Hematopoietic multipotent progenitor cell treated with erythropoietin and hydrocortisone succinate and interleukin-3 and kit ligand, for 6 days (in vitro differentiated cells): ENCODE measurements at places on chromosomes 4 and X.

DNA sequence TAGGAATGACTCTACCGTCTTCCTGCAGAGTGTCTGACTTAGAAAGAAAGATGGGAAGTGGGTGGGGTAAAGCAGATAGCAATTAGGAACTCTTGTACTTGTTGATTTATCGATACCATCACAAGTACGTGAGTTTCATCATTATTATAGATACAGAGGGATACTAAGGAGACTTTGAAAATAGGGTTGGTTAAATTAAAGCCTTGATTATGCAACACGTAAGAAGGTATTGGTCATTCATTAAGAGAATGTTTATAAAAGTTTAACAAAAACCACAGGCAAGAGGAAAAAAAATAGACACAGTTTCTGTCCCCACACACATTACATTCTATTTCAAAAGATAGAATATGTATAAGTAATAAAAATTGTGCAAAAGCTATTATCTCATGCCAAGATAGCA, 65.9 kb upstream of the UGT2B7 start:
- DNase-seq = peak; percentile 11

DNA sequence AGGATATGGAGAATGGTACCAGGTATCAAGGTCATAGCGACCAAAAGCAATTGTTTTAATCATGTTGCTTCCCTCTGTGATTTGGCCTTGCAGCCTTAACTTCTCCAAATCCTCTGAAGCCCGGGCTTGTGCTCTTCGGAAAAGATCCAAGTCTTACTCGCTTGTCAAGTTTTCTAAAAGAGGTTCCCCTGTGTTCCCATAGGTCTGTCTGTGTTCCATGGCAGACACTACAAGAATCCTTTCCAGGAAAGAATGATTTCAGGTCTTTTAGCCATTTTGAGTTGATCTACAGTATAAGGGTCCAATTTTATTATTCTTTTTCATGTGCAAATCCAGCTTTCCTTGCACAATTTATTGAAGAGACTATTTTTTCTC, 710.6 kb upstream of the DIAPH2 start:
- no peak for DNase-seq

GRCh38 chr4:156634612-156635011, 337.0 kb downstream of the PDGFC start:
- DNase-seq = no peak

DNA sequence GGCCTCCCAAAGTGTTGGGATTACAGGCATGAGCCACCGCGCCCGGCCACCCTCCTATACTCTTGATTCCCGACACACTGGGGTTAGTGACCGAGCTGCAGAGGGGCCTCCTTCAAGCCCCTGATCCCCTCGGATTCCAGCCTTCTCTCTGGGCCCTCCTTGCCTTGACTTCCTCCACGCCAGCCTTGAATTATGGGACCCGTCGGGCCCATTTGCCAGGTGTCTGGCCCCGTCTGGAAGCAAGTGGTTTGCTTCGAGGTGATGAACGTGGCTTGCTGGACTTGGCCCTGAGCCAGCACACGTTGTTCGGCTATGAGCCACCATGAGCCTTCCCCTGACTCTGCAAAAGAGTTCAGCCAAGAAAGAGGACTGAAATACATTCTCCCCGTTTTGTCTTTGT, 37.4 kb upstream of the GRPEL1 start:
- DNase-seq = no peak

- DNase-seq = no peak
These were observed 410.9 kb downstream of the PCDH10 start for GRCh38 chr4:133559987-133560386.

DNA sequence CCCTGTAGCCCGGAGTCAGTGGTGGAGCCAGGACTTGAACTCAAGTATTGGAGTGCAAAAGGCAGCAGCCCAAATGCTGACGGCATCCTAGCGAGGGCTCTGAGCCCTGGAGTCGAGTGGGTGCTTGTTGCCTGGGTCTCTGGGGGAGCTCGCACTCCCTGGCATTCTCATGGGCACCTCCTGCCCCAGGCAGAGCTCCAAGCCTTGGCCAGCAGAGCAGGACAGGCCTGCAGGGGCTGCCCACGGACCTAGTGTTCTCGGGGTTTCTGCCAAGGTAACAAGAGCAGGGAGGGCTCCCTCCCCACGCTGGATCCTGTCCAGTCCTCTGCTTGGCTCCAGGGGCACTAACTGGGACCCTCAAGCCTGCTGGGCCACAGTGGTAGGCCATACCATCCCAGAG, 17.6 kb upstream of the WFS1 start:
- DNase-seq = no peak

DNA sequence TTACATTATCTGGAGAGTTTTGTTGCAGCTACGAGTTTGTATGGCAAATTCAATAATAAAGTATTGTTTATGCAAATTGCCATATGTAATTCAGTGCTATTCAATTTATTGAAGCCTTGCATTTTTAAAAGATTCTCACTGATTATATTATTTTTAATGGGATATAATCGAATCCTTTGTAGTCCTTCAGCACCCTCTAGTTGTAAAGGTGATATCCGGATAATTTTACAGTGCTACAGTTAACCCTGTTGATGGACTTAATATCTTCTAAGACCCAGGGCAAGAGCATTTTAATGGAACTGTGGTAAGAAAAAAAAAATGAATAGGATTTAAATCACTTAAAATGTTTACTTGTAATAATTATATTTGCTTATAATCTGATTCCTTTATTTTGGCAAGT, 48.5 kb upstream of the GRIA2 start:
- peak; percentile 3 for DNase-seq

GRCh38 chr4:166363198-166363597, 490.2 kb downstream of the TLL1 start:
- no peak for DNase-seq

GRCh38 chr4:56531149-56531770, 25.7 kb downstream of the ARL9 start:
- peak; percentile 27 for DNase-seq

DNA sequence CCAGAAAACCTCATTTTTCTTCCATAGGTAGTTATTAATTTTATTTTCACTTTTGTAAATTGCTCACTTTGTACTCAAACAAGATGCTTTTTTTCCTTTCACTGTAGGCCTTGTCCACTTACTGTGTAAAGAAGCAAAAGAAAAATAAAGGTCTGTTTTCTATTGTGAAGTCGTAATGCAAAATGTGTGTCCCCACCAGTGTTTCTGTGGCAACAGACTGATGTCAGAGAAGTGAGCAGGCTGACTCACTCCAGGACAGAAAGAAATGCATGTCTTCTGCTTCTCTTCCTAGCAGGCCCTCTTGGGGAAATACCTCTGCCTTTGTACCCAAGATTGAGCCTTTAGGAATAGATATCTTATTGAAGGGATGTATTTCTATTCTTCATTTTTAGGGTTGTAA, 30.3 kb downstream of the INPP4B start:
- peak; percentile 57 for DNase-seq

DNA sequence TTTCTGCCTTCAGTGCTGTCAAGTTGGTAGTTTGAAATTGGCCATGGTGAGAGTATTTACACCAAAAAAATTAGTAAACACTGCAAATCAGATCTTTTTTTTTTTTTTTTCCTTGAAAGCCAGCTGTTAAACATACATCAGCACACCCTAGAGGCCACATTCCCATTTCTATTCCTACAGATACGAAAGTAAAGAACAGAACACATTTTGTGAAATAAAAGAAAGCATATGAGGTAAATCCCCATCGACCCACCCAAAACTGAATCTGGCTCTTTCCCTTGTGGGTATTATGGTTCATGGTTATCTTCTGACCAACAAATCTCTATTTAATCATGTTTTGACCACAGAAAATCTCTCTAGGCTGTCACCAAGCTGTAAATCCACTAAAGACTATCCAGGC, 41.8 kb upstream of the AP1AR start:
- peak; percentile 16 for DNase-seq

- DNase-seq = no peak
These were observed 26.9 kb downstream of the HTRA3 start for GRCh38 chr4:8296491-8296890.

DNA sequence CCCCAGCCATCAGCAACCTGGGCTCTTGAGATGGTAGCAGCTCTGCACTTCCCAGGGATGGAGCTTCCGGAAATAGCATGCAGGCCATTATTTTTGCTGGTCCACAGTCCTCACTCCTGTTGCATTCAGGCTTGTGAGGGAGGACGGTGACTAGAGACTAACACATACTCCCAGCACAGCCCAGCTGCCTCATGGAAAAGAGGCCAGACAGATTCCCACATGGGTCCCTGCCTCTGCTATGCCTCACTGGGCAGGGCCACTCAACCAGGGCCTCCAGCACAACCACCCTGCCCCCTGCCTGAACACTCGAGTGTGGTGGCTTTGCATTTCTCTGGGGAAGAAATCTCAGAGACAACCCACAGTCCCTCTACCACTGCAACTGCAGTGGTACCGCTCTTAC, 1195.1 kb downstream of the PCDH18 start:
- DNase-seq = no peak

GRCh38 chrX:10079231-10079630, 77.5 kb upstream of the CLCN4 start:
- no peak for DNase-seq

DNA sequence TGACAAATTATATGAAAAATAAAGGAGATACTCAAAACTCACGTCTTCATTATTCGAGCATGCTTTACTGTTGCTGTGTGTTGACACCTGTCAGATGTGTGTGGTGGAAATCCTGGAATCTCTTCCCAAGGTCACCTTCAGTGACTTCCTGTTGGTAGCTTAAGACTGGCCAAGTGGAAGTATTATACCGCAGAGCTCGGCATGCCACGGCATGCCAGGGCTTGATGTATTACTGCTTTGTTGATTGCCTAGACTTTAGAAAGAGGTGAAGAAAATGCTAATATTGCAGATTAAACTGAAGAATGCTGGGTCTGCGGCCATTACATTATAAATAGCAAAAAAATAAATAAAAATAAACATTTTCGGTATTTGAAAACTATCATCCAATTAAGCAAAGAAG, 4.6 kb downstream of the TREX2 start:
- no peak for DNase-seq

DNA sequence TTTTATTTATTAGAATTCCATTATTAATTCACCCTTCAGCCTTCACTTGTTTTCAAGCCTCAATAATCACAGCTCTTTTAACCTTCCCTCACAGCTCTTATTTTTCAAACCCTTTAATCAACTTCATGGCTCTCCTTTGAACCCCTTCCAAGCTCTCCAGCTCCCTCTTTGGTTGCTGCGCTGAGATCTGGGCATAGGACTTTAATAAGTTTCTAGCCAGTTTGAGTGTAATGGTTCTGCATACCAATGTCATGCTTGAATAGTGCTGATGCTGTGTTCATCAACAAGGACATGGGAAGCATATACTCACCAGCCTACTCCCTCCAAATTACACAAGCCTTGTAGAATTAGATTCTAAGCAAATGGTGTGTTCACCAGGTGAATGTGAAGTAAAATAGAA, 3.5 kb upstream of the RNF212 start:
- DNase-seq = peak; percentile 11

GRCh38 chr4:132792310-132792709, 356.8 kb upstream of the PCDH10 start:
- no peak for DNase-seq

- DNase-seq = peak; percentile 61
These were observed at the start of gene CXCR3 for GRCh38 chrX:71618303-71618721. TSS of gene CXCR3 (minus strand) at chrX:71618511. CDS start at chrX:71618449, 62 bp downstream.

DNA sequence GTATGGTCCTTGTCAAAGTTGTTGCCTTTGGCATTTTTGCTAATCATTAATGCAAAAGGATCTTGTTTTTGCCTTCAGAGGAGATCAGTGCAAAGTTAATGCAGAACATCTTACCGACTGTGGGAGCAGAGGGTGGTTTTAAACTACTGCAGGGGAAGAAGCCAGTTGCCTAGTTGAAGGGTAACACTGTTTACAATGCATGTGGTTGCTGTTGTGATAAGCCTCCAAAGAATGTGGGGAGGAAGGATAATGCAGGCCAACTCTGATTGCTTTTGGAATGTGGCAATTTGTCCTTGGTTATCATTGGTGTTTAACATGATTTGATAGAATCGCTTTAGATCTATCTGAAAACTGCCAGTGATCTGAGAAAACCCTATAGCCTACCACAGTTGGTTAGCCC, 204.3 kb upstream of the TLL1 start:
- DNase-seq = no peak

DNA sequence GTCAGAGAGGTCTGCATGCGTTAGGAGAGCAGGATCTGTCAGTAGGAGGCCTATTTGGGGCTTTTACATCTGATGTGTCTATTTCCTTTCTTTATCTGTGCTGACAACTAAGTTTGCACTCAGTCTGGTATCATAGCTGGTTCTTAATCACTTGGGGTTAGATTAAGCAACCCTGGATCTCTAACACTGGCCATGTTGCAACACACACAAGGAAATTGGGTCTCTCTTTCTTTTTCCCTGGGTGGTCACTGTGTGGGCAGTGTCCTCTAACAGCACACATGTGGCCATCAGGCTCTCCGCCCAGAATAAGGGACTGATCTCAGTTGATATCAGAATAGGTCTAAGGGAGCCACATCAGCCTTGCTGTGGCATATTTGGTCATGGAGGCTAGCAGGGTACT, 38.9 kb downstream of the IGFBP7 start:
- DNase-seq = peak; percentile 73

DNA sequence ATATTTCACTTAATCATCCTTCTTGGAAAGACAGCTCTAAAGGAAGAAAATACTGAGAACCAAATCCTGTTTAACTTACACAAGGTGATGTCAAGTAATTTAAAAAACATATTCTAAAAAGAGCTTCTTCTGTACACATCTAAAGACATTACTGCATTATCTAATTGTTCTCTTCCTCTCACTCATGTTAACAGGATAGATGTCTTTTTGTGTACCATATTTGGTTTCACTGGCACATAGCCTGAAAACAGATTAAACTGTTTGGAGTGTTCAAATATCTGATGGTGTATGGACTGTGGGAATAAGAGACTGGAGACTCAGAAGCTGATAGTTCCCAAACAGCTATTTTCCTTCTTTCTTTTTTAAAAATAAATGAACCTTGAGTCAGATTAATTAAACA, 213.3 kb upstream of the MAB21L2 start:
- DNase-seq = no peak

DNA sequence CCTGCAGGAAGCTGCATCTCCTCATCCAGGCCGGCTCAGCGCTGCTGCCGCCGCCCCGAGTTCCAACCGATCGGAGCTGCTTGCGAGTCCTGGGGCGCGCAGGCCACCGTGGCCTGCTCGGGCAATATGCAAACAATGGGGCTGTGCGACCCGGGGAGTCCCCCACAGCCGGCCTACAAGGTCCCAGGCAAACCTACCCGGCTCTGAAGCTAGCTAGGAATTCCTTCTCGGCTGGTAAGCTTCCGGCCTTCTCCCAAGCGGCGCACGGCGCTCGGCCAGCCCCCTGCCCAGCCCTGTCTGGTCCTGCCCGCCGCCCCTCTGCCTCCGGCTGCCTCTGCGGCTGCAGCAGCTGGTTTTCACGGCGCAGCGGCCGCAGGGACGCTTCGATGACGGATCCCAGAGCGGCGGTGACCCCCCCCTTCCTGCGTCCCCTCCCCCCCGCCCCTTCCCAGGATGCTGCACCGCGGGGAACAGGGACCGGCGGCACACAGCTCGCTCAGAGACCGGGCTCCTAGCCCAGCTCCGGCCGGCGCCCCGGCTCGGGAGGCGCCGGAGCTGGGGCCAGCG, 59.4 kb downstream of the TSC22D3 start:
- DNase-seq = peak; percentile 15

- peak; percentile 22 for DNase-seq
These were observed 4.4 kb upstream of the PGM2 start for GRCh38 chr4:37821953-37822605.

GRCh38 chr4:6331018-6331417, 61.4 kb downstream of the WFS1 start:
- peak; percentile 61 for DNase-seq
